ENCODE measurements at places on chromosomes 1 and 21.

DNA sequence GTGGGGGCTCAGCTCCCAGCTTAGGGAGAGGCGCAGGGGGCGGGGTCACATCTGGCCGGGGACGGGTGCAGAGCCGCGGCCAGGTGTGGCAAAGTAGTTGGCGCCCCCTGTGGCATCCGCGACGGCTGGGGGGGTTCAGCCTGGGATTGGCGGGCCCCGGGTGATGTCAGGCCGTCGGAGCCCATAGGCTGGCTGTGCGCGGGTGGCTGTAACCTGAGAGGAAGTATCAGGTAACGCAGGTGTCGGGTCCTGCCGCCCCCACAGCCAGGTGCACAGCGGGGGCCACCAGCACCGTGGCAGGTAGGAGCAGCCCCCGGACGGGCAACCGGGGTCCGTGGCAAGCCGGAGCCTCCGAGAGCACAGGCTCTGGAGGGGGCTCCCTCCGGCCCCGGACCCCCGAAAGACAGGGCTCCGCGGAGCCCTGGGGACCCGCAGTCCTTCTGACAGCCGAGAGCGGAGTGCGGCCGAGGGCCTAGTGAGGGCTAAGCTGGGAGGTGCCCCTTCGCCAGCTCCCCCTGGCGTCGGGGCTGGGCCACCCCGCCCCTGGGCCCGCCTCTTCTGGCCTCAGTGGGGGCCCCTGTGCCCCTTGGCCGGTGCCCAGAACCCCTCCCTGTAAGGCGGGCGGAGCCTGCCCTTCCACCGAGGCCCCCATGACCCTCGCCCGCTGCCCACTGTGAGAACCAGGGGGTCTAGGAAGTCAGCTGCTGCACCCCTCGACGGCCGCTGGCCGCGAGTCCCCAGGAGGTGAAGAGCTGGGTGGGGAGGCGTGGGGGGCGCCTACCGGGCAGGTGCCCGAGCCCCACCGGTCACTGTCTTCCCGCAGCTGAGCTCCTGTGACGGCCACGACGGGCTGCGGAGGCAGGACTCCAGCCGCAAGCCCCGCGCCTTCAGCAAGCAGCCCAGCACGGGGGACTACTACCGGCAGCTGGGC lies 17.9 kb downstream of the TNFRSF25 start:
- no peak for DNase-seq

- no peak for DNase-seq
Measured at GRCh38 chr1:25360596-25361581, 22.8 kb downstream of the TMEM50A start.

DNA sequence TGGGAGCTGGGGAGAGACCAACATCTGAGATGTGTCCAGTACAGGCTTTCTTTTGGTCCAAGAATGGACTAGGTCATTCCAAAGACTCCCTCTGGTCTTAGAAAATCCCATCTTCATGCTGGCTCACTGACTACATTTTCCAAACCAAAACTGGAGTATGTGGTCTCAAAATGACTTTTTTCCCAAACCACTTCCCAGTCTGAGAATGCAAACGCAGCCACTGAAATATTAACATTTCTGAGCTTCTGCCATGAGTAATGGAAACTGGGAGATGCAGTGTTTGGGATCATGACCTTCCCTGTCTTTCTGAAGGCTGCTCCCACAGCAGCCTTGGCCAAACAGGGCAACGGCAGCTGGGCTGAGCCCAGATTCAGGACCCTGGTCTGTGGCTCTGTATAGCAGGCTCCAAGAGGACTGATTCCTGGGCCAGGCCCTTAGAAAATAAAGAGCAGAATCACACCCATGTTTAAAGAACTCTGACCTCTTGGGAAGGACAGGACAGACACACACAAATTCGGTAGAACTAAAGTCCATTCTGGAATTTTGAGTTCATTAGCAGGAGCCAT lies 62.1 kb upstream of the CNTN2 start:
- no peak for DNase-seq

DNA sequence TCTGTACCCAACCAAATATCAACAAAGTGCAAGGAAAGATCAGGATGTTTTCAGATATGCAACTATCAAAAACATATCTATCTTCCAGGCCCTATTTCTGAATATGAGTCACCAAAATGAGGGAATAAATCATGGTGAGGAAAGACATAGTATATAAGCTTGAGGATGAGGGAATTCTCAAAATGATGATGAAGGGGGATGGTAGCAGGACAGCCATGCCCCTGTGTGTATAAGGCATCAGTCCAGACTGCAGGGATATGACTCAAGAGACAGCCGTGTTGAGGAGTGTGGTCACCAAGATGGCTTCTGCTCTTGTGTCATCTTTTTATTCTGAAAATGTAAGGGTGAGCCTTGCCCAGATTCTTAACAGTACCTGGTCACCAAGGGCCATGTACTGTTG lies 4.4 kb upstream of the WDR64 start:
- DNase-seq: no peak

- no peak for DNase-seq
Measured at GRCh38 chr1:53362851-53363642, 35.2 kb upstream of the LRP8 start.

DNA sequence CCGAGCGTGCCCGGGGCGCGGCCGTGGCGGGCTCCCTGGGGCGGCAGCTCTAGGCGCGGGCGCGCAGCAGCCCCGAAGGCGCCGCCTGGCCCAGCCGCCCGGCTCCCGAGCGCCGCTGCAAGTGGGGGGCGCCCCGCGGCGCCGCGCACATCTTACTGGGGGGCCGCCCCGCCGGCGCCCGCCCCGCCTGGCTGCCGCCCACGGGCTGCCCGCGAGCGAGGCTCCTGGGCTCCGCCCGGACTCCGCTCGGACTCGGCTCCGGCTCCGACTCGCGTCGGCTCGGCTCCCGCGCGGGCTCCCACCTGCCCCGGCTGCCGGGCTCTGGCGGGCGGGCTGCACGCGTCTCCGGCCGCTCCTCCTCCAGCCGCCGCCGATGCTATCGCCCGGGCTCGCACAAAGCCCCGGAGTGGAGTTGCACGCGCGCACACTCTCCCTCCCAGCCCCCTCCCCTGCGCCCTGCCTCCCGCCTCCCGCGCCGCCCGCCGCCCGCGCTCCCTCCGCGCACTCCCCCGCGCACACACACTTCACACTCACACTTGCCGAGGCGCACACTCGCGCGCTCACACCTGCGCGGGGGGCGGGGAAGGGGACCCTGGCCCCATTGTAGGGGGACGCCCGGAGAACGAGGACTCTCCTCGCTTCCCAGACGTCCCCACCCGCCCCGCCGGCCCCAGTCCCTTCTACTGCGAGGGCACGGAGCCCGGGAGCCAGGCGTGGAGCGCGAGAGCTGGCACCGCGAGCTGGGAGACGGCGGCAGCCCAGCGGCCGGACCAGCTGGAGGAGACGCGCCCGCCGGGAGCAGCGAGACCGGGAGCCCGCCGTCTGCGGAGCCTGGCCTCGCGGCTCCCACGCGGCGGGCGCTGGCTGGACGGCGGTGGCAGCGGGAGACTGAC lies at the start of gene GRIK3:
Gene GRIK3 (minus strand): TSS at position 395 of the 893 bp plus-strand sequence. CDS start 407 bp downstream, outside the sequence.
- no peak for DNase-seq

- DNase-seq: no peak
Measured at GRCh38 chr1:33306653-33307493, 14.0 kb downstream of the A3GALT2 start.

DNA sequence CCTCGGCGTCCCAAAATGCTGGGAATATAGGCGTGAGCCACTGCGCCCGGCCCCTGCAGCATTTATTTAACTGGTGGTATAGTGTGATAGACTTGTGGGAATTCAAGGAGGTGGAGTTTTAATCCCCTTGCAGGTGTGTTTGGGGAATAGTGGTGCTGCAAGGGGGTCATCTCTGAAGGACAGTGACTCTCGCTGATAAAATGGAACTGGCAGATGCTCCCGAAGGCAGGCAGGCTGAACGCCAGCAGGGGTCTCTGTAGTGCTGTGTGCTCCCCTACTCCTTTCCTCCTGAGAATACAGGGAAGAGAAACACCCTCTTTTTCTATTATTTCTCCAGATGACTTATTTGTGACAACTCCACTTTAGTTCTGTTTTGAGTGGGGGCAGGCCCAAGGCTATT lies 4.0 kb downstream of the OSCP1 start:
- DNase-seq: no peak

- no peak for DNase-seq
Measured at GRCh38 chr1:8962812-8963530, 17.3 kb downstream of the CA6 start.

DNA sequence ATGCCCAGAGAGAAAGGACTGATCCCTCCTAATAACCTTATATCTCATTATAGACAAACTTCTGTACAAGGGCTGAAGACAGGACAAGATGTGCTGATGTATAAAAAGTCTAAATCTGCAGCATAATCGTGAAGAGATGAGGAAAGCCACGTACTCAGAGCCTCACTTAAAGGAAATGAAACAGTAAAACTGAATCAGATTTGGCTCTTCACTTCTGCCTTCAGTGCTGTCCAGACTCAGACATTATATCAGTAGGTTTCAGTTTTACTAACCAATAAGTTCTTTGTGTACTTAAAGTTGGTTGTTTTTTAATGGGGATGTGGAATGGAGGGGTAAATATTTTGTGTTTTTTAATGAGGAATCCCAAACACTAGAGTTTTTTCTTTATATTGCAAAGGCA lies 45.3 kb upstream of the RGS1 start:
- DNase-seq: no peak

GRCh38 chr1:16116625-16117024 lies 39.2 kb downstream of the EPHA2 start:
- DNase-seq: no peak

DNA sequence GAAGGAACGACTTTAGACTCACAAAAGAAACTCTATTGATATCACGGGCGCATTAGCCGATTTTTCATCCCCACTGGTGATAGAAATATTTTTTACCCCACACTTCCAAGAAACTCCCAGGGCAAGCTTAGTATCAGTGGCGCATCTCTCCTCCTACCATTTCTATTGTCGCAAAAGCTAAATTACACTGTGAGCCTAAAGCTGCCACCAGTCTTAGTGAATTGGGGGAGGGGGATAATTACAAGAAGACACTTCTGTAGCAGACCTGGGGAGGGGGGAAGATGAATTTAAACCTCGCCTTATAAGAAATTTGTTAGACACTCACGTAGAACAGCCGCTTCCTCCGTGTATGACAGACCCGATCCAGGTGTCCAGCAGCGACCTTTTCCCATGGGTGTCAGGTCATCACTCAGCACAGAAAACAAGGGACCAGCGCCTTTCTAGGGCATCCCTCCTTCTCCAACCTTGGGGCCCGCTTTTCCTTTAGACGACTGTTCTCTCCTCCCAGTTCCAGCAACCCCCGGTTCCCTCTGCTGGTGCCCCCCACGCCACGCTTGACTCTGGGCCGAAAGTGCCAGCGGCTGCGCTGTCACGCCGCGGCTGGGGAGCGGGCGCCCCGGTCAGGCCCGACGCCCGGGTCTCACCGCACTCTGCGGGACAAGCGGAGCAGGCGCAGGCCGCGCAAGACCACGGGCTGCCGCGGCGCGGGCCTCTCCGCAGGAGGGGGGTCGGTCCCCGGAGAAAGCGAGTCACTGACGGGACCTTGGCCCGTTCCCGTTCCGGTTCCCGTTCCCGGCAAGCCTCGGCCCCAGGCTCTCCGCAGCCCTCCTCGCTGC lies 821 bp downstream of the PHC2 start:
- DNase-seq: no peak

GRCh38 chr1:60600532-60600931 lies 481.8 kb upstream of the NFIA start:
- DNase-seq: no peak

- no peak for DNase-seq
Measured at GRCh38 chr1:53463961-53464899, 5.0 kb downstream of the DMRTB1 start.

DNA sequence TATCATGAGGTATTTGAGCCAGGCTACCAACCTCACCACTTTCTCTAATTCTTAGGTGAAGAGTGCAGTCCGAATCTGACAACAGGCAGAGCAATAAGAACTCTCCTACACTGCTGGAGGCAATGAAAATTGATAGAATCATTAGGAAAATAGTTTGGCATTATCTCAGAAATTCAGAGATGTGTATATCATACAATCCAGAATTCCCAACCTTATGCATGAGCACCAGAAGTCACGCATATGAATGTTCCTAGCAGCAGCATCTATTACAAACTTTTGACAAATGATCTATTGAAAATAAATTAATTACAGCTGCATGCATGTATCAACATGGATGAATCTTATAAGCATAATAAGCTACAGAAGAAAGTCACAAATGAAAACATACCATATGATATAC lies 176.9 kb upstream of the CAMK1G start:
- DNase-seq: no peak

DNA sequence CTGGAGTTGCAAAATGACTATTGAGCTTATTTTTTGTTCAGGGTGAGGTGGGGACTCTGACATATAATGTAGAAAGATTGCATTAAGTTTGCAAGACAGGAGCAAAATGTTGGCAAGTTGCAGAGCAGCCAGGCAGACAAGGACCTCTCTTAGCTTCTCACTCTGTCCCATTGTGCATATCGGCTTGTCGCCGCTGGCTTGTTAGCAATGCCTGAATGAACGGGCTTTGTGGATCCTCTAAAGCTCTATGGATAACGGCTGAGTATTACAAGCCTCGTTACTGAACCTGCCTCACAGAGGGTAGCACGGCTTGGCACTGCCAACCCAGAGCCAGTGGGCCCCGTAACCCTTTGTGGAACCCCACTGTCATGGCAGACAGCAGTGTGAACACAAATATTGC lies 68.4 kb downstream of the TNR start:
- DNase-seq: no peak

DNA sequence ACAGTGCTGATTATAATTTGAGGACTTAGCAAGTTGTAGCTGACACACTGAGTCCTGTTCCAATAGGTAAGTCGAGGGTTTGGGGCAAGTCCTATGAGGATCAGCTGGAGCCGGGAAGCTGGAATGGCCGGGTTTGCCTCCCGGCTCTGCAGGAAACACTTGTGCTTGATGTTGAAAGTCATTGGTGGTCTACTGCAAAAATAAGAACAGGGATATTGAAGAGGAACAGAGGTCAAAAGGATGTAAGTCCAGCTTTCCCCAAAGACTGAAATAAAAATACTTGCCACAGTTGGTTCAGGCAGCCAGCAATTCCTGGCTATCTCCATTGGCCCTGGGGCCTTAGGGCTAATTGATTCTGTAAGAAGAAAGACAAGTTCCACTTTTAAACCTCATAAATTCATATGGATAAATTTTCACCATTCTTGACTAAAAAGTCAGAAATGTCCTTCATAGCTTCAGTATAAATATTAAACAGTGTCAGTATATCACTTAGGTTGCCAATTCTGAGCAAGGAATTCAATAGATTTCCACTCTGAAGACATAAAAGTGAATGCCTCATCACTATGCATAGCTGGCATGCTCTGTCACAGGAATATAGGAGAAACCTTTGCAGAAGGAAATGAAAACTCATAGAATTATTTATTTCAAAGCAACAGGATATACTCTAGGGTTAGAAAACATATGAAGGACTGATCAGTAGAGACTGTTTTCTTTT lies 165.2 kb downstream of the AK5 start:
- no peak for DNase-seq

GRCh38 chr21:27645285-27645684 lies 678.4 kb upstream of the ADAMTS5 start:
- no peak for DNase-seq

DNA sequence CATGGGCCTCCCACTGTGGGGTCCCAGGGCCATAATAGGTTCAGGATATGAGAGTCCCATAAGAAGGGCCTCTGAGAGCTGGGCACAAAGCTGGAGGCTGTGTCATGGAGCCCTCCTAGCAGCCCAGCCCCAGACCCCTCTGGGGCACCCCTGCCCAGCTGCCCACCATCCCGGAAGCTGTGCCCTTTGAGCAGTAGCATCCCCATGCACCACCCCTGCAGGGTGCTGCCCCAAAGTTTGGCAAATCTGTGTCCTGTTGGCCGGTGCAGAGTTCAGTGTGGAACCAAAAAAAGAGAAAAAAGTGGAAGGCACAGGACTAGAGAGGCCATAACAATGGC lies 17.6 kb downstream of the TNNT2 start:
- DNase-seq: no peak

- no peak for DNase-seq
Measured at GRCh38 chr1:98296681-98297080, 364.8 kb upstream of the SNX7 start.

GRCh38 chr1:192066202-192066601 lies 92.1 kb upstream of the RGS18 start:
- no peak for DNase-seq
